A549 treated with GW870086 at 1 μM for 4 hours (cell line): ENCODE measurements at places on chromosomes 11 and 22. TPM values are rescaled to one million over a fixed set of nuclear protein-coding genes. Genes with fewer than 3 reads are reported as not detected.

The SPDYC gene
- total RNA-seq: not detected in 5 replicates

The MN1 gene
- 2.4 to 4.0 TPM (median 3.4 TPM) in 5 replicates for total RNA-seq

The HBG1 gene
- not detected in 5 replicates for total RNA-seq

The KCNA4 gene
- total RNA-seq: not detected in 5 replicates

The SCGB1A1 gene
- total RNA-seq: 0.40 TPM in 1 of 5 replicates, not detected in the others

The PTPRJ gene
- total RNA-seq: 40.4 to 66.6 TPM (median 59.8 TPM) in 5 replicates

The CRYAB gene
- 10.4 to 25.3 TPM (median 14.6 TPM) in 5 replicates for total RNA-seq

The BTBD18 gene
- total RNA-seq: not detected in 5 replicates

The MUS81 gene
- total RNA-seq: 20.1 to 33.6 TPM (median 29.6 TPM) in 5 replicates

The OR2D2 gene
- total RNA-seq: not detected in 5 replicates

The OR51A4 gene
- not detected in 5 replicates for total RNA-seq

The WNT11 gene
- total RNA-seq: 1.2 to 2.0 TPM (median 1.4 TPM) in 5 replicates

The PRG2 gene
- not detected in 5 replicates for total RNA-seq

The KAT5 gene
- 40.6 to 53.9 TPM (median 50.3 TPM) in 5 replicates for total RNA-seq

The DUSP8 gene
- 0.34 to 1.6 TPM (median 0.83 TPM) in 5 replicates for total RNA-seq

The RHOD gene
- total RNA-seq: 42.7 to 53.3 TPM (median 51.1 TPM) in 5 replicates

The ZNF202 gene
- total RNA-seq: 8.3 to 11.0 TPM (median 10.6 TPM) in 5 replicates

The SLC22A12 gene
- total RNA-seq: not detected in 5 replicates

The UCP3 gene
- total RNA-seq: 0.97 to 3.0 TPM (median 1.4 TPM) in 5 replicates

The LUZP2 gene
- not detected in 5 replicates for total RNA-seq

The PPP2R1B gene
- 14.9 to 18.9 TPM (median 17.0 TPM) in 5 replicates for total RNA-seq

The CRELD2 gene
- 21.0 to 30.8 TPM (median 26.9 TPM) in 5 replicates for total RNA-seq

The LSP1 gene
- 1.2 to 3.2 TPM (median 2.2 TPM) in 5 replicates for total RNA-seq

The USP35 gene
- total RNA-seq: 6.6 to 8.7 TPM (median 8.4 TPM) in 5 replicates

The TYR gene
- not detected in 5 replicates for total RNA-seq

The PRR33 gene
- not detected in 5 replicates for total RNA-seq

The DCDC1 gene
- total RNA-seq: 0.37 to 0.78 TPM (median 0.51 TPM) in 5 replicates

The AGBL2 gene
- 0.86 to 2.0 TPM (median 1.00 TPM) in 5 replicates for total RNA-seq

The GGTLC2 gene
- total RNA-seq: not detected in 5 replicates

The APOA4 gene
- total RNA-seq: 0.08 TPM in 1 of 5 replicates, not detected in the others

The FDXACB1 gene
- 1.6 to 2.3 TPM (median 1.7 TPM) in 5 replicates for total RNA-seq

The PHLDA2 gene
- total RNA-seq: 112 to 145 TPM (median 119 TPM) in 5 replicates

The DCUN1D5 gene
- total RNA-seq: 63.5 to 68.2 TPM (median 64.5 TPM) in 5 replicates

The OR52N4 gene
- total RNA-seq: not detected in 5 replicates

The DNAJB13 gene
- total RNA-seq: 0.27 to 1.3 TPM (median 0.57 TPM) in 5 replicates

The ATG2A gene
- 12.9 to 22.4 TPM (median 20.8 TPM) in 5 replicates for total RNA-seq

The KCNC1 gene
- total RNA-seq: 0.03 to 0.19 TPM (median 0.06 TPM) in 5 replicates

The OR51B2 gene
- not detected in 5 replicates for total RNA-seq

The MAJIN gene
- not detected in 5 replicates for total RNA-seq

The LAYN gene
- 3.6 to 4.9 TPM (median 4.2 TPM) in 5 replicates for total RNA-seq

The GLB1L3 gene
- 0.05 TPM in 1 of 5 replicates, not detected in the others for total RNA-seq

The PLEKHA7 gene
- total RNA-seq: 40.4 to 48.5 TPM (median 46.8 TPM) in 5 replicates

The C1QTNF4 gene
- 0.07 to 0.09 TPM in 2 of 5 replicates, not detected in the others for total RNA-seq

The KREMEN1 gene
- 2.7 to 4.7 TPM (median 4.3 TPM) in 5 replicates for total RNA-seq

The RIMBP3B gene
- total RNA-seq: 0.24 to 0.63 TPM (median 0.32 TPM) in 5 replicates
